Large intestine (tissue), 12 donors: ENCODE measurements at places on chromosomes 4 and X. TPM values are rescaled to one million over a fixed set of nuclear protein-coding genes. Genes with fewer than 3 reads are reported as not detected.

The DTHD1 gene
- polyA plus RNA-seq = 0.16 TPM

The TMPRSS11A gene
- 0.04 TPM for polyA plus RNA-seq

The UVSSA gene
- polyA plus RNA-seq = 23.5 TPM

The SPP1 gene
- polyA plus RNA-seq = 65.6 TPM

- no peak for DNase-seq
These were observed 4.7 kb downstream of the ZXDB start for GRCh38 chrX:57596516-57596915.

GRCh38 chrX:86830685-86831084 is 682.4 kb downstream of the DACH2 start:
- DNase-seq = no peak

DNA sequence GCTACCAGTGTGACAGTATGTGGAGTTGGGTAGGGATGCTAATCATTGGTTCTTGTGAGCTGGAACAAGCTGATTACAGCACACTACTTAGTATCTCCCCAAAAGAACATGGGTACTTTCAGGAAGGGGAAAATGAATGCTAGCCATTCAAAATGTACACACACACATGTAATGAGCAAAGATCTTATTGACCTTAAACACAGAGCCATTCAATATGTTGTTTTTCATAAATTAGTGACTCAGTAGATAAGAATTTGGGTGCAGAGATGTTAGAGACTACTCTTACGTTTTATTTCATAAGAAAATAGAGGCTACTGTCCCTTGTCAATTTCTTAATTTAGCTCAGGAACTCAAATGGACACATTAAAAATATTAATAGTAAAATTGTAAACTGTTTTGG is 509.5 kb upstream of the ATOH1 start:
- DNase-seq = no peak

DNA sequence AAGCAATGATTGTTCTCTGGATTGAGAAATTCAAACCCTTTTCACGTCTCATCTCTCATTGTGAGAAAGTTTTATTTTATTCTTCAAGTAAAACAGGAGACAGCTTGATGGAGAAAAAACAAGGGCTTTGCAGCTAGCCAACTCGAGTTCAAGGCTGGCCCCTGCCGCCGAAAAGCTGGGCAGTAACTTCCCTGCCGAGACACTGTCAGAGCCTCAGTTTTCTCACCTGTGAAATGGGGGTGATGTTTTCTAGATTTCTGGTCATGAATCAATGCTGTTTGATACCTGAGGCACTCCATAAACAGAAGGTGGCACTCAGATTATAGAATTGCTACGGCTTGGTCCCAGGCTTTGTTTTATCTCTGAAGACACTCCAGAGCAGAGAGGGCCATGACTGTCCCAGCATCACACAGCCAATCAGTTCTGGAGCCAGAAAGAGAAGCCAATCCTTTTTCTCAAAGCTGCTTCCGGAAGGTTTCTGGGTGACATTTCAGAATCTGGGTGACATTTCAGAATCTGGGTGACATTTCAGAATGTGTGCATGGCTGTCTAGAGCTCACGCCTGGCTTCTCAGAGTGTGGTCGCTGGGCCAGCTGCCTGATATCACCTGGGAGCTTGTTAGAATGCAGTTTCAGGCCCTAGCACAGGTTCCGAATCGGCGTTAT is 33.2 kb downstream of the HMX1 start:
- DNase-seq = no peak

DNA sequence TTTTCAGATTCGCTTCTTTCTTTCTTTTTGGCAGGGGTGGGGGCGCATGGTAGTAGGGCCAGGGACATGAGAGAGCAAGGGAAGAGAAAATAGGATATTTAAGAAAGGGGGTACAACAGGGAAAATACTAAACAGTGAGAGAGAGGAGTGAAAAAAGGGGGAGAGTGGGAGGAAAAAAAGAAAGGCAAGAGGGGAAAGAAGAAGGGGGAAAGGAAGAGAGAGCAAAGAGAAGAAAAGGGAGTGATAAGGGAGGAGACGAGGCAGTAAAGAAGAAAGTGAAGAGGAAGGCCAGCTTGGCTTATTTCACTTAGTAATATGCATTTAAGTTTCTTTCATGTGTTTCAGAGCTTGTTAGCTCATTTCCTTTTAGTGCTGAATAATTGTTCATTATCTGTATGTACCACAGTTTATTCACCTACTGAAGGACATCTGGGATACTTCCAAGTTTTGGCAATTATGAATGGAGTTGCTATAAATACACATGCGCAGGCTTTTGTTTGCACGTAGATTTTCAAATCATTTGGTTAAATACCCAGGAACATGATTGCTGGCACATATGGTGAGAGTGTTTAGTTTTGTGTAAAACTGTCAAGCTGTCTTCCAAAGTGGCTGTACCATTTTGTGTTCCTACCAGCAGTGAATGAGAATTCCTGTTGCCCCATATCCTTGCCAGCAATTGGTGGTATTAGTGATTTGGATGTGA is 37.3 kb downstream of the CASP6 start:
- no peak for DNase-seq

DNA sequence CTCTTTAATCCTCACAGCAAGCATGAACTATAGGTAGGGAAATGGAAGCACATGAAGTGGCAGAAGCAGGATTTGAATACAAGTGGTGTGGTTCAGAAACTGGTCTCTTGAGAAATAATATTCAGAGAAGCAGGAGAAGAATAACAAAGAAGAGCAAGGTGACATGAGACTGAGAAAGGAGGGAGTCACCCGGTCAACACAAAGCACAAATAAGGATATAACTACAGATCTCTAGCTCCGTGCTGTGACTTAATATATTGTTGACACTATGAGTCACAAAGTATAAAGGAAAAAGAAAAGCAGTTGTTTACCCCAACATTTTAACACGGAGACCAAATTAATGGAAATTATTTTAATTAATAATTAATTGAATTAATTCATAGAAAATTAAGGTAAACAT is 204.5 kb downstream of the CPE start:
- DNase-seq = no peak
